Activated CD4-positive, alpha-beta T cell treated with anti-CD3 and anti-CD28 coated beads, Interleukin-10, Interleukin-2, amounts not matched to agents 100 ng/mL and 50 ng/mL, durations not matched to agents 16 hours and 8 hours (primary cell): ENCODE measurements at places on chromosomes 2 and 18.
A peak's percentile ranks its signal among the peaks of the same experiment; 100 is the strongest.

DNA sequence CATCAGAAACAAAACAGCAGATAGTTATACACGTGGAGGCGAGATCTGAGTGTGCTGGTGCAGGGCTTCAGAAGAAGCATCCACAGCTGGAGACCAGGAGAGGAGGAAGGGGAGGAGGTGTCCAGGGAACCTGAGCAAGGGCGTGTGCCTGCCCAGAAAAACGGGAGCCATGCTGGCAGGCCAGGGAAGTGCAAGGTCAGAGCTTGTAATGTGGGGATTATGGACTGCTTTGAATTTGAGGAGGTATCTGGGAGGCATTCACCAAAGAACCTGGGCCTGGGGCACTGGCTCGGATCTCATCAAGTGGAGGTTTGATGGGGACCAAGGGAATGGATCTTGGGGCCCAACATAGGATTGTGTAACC, 12.6 kb downstream of the PSD4 start:
- DNase-seq, result no peak

DNA sequence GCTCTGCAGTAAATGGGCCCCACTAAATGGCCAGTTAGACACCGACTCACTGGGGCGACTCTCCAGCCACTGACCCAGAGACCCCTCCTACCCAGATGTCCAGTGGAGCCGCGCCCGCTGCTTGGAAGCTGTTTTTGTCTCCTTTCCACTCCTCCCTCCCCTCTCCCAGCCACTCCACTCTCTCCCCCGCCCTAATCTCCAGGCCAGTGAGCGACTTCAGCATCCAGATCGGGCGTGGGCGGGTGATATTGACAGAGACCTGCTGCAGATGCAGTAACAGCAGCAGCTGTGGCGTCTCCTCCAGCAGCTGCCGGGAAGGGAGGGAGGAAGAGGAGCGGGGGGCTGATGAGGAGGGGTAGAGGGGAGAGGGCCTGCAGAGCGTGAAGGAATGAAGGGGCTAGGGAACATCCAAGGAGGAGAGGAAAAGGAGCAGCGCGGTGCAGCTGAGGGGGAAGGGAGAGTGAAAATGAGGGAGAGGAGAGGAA, at the start of gene SCN7A:
Gene SCN7A (minus strand): TSS at position 110 of the 485 bp plus-strand sequence. CDS start 16,553 bp downstream, outside the sequence.
- DNase-seq, result no peak

GRCh38 chr18:24195296-24196053, 56.6 kb downstream of the CABYR start:
- DNase-seq, result no peak

GRCh38 chr2:65393743-65394422, 38.5 kb downstream of the SPRED2 start:
- no peak for DNase-seq

GRCh38 chr2:198296665-198297308, 492.4 kb downstream of the PLCL1 start:
- peak; percentile 59 for DNase-seq

DNA sequence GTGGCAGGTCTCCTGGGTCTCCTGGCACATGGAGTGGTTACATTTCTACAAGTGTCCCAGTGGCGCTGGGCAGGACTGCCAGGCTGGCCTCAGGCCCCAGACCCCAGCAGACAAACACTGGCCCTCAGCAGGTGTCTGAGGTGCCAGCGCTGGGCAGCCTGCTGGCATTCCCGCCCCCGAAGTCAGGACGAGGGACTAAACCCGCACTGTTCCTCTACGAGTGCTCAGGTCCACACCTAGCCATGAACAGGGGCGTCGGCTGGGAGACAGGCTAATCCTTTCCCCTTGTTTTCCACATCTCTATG, 12.8 kb downstream of the SNED1 start:
- DNase-seq, result no peak
